T-helper 17 cell (primary cell): ENCODE measurements at places on chromosomes 11 and 22. TPM values are rescaled to one million over a fixed set of nuclear protein-coding genes. Genes with fewer than 3 reads are reported as not detected.
A peak's percentile ranks its signal among the peaks of the same experiment; 100 is the strongest.

BSCL2 gene
- 20.9 TPM for total RNA-seq

DNA sequence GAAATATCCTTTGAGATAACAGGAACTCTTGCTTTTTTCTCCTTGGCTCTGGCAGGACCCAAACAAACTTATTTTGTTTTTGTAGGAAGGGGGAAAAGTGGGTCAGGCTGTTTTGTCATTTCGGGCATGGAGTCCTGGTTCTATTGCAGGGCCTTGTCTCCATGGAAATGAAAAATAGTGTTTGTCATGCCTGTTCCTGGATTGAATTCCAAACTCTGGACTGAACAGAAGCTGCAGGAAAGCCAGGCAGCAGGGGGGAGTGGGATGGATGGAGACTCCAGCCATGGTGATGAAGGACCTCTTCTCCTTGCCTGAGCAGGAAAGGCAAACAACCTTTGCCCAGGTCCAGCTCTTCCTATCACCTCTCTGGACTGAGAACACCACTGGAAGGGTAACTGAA is 87.0 kb downstream of the SCN3B start:
- H3K36me3 ChIP-seq: no peaks in the 10 kb centered on the region
- no peak overlapping the region for H3K27ac ChIP-seq
- no peak for DNase-seq
- H3K27me3 ChIP-seq: no peaks in the 10 kb centered on the region
- peaks cover 10% of the 10 kb centered on the region for H3K4me1 ChIP-seq
- H3K4me3 ChIP-seq: no peak overlapping the region

DNA sequence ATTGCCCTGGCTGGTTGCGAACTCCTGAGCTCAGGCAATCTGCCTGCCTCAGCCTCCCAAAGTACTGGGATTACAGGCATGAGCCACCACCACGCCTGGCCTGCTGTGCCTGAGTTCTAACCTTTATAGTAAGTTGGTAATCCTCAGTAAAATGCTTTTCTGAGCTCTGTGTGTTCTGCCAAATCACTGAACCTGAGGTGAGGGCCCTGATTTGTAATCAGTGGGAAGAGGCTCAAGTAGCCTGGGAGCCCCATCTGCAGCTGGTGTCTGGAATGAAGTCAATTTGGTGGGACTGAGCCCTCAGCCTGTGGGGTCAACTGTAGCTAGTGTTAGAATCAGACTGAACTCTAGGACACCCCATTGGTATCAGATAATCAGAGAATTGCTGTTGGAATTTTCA is 72.6 kb upstream of the PARVG start:
- peaks cover 6% of the 10 kb centered on the region for H3K4me1 ChIP-seq
- DNase-seq: no peak
- no peaks in the 10 kb centered on the region for H3K36me3 ChIP-seq

RIBC2 gene
- total RNA-seq: 2.4 TPM

DNA sequence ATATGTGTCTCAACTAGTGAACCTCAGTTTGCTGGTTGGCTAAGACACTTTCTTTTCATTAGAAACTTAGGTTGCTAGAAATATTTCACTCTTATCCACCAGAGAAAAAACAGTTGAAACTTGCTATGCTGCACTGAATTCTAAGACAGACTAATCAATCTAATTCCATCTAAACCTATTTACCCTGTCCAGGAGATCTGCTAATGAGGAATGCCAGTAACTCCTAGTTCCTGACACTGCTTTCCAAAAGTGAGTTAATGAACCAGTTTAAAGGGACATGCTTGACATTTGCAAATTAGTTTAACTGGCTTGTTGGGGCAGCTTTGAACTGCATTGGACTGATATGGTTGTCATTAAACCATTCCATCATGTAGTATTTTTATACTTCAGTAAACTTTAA is 258.5 kb downstream of the CNTN5 start:
- no peaks in the 10 kb centered on the region for H3K36me3 ChIP-seq
- H3K27me3 ChIP-seq: no peaks in the 10 kb centered on the region
- no peaks in the 10 kb centered on the region for H3K4me1 ChIP-seq

- H3K27ac ChIP-seq: no peak overlapping the region
- no peaks in the 10 kb centered on the region for H3K27me3 ChIP-seq
- DNase-seq: no peak
- H3K36me3 ChIP-seq: no peaks in the 10 kb centered on the region
Measured at GRCh38 chr11:100575860-100576717, 111.0 kb upstream of the ARHGAP42 start.

GRCh38 chr22:20957102-20957682 is 9.9 kb upstream of the AIFM3 start:
- peak overlapping the region; percentile 67 for H3K4me3 ChIP-seq
- H3K4me1 ChIP-seq: peaks cover 8% of the 10 kb centered on the region
- no peak overlapping the region for H3K27ac ChIP-seq
- H3K27me3 ChIP-seq: peaks cover 24% of the 10 kb centered on the region
- no peaks in the 10 kb centered on the region for H3K36me3 ChIP-seq

DNA sequence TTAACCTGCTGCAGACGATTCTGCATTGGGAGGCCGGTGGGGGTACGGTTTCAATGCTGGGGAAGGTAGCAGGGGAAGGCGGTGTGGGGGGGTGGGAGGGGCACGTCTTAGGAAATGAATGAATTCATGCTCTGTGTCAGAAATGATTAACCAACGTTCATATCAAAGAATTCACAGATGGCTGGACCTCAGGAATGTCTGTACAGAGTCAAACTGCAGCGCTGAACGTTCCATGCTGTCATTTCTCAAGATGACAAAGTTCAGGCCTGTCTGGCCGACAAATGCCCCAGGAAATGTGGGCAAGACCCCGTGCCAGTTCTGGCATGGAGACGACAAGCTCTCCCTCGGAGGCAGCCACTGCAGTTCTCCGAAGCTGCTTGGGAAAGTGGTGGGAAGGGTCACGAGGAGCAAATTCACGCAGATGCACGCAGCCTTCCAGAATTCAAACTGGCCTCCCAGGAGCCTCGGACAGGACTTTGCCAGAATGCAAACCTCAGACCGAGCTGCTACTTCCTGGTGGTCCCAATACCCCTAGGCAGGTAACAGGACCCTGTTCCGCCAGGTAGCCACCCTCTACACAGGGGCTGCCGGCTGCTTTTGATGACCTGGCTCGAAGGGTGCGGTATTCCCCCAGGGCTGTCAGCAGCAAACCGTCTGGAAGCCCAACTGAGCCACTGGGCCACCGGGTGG is 81.5 kb downstream of the TRMU start:
- no peak overlapping the region for H3K4me3 ChIP-seq
- H3K4me1 ChIP-seq: no peaks in the 10 kb centered on the region
- H3K36me3 ChIP-seq: no peaks in the 10 kb centered on the region
- H3K27ac ChIP-seq: no peak overlapping the region

TEAD1 gene
- 0.05 TPM for total RNA-seq

- H3K4me3 ChIP-seq: peak overlapping the region; percentile 19
- peaks cover 24% of the 10 kb centered on the region for H3K36me3 ChIP-seq
- H3K4me1 ChIP-seq: peaks cover 73% of the 10 kb centered on the region
Measured at GRCh38 chr11:61115498-61116224, 13.4 kb downstream of the CD5 start.

- H3K27ac ChIP-seq: no peak overlapping the region
- DNase-seq: no peak
- H3K36me3 ChIP-seq: peaks cover 3% of the 10 kb centered on the region
- H3K4me3 ChIP-seq: peak overlapping the region; percentile 78
Measured at GRCh38 chr11:119424775-119425174, 1.8 kb upstream of the THY1 start.

GRCh38 chr11:74018331-74019005 is 9.6 kb upstream of the UCP3 start:
- no peak overlapping the region for H3K4me3 ChIP-seq
- H3K27me3 ChIP-seq: no peaks in the 10 kb centered on the region
- no peak overlapping the region for H3K27ac ChIP-seq
- H3K36me3 ChIP-seq: no peaks in the 10 kb centered on the region
- DNase-seq: no peak

SHANK2 gene
- 0.37 TPM for total RNA-seq

DNA sequence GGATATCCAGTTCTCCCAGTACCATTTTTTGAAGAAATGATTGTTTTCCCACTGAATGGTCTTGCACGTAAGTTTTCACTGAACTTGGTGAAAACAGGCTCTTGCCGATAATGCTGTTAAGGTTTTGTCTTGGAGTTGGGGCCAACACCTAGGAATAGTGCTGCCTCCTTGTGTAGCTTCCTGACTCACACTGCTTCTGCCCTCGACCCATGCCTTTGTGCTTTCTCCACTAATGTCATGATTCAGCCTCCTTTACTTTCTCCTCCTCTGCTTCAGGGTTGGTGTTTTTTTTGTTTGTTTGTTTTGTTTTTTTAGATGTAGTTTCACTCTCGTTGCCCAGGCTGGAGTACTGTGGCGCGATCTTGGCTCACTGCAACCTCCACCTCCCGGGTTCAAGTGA is 30.2 kb downstream of the SLC5A1 start:
- H3K27ac ChIP-seq: no peak overlapping the region
- H3K27me3 ChIP-seq: peaks cover 73% of the 10 kb centered on the region
- no peak for DNase-seq
- no peak overlapping the region for H3K4me3 ChIP-seq
- peaks cover 3% of the 10 kb centered on the region for H3K4me1 ChIP-seq

DNA sequence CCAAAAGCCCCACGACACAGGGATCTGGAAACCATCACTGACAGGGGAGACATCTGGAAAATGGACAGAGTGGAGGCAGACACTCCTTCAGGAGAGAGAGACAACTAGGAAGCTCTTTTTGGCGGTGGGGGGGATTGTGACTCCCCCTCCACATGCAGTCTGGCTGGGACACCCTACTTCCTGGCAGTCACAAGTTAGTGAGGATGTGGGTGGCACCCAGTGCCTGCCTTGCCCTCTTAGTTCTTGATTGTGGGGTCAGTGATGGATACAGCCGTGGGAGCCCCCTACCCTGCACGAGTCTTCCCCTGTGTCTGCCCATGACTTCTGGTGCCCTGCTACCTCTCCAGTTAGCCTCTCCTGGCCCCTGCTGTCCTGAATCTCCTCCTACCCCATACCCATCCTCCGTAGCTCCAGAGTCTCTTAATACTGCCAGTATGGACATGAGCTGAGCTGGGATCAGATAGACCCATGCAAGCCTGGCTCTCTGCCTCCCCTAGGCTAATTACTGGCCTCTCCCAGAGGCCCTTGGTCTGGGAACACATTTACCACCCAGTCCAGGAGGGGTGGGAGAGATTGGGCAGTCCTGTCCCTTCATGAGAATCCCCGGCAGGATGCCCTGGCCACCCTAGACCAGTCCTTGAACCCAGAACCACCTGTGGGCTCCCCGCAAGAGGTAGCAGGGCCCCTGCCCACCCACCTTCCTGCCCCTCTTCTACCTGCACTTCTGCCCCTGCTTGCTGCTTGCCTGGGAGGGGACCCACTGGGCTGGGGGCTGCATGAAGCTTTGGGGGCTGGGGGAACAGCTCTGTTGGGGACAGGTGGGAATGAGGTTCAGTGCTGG is 22.8 kb downstream of the RHBDD3 start:
- peaks cover 5% of the 10 kb centered on the region for H3K36me3 ChIP-seq
- no peak overlapping the region for H3K27ac ChIP-seq
- peaks cover 22% of the 10 kb centered on the region for H3K27me3 ChIP-seq
- H3K4me3 ChIP-seq: no peak overlapping the region
- no peak for DNase-seq

TMPRSS13 gene
- total RNA-seq: 2.4 TPM

DNA sequence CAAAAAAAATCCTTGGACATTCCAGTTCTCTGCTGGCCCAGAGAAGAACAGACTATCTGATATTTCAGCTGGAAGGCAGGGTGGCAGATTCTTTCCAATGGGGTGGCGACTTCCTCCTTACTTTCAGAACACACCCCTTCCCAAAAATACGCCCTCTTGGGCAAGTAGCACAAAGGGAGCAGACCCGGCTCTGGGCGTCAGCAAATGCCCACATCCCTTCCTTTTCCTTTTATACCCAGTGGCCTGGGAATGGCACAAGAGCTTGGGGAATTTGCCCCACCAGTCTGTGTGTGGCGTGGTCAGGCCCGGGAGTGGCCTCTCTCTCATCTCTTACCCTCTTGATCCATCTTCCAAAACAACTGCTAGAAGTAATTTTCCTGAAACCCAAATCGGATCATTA is 33.0 kb upstream of the NUP160 start:
- no peaks in the 10 kb centered on the region for H3K27me3 ChIP-seq
- peaks cover 29% of the 10 kb centered on the region for H3K4me1 ChIP-seq
- H3K27ac ChIP-seq: peak overlapping the region; percentile 57
- H3K4me3 ChIP-seq: no peak overlapping the region

DNA sequence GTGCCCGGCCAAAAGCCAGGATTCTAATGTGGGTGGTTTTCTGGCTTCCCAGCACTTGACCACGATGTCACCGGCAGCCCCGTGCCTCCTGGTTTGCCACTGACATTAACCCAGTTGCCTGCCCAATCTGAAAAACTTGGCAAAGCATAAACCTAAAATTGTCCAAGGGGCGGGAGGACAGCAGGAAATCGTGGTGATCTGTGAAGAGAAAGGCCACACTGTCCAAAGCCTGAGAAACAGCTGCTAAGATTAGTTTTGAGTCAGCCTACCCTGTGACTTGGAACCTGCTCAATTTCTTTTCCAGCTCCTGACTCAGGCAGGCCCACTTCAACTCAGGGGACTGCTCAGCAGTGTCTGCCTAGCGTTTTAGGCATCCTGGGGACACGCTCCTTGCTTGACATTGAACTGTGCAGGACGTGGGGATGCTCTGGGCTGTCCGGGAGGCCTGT is 8.2 kb upstream of the F2 start:
- H3K4me1 ChIP-seq: peaks cover 7% of the 10 kb centered on the region
- H3K27ac ChIP-seq: no peak overlapping the region
- DNase-seq: no peak
- H3K4me3 ChIP-seq: no peak overlapping the region
- no peaks in the 10 kb centered on the region for H3K36me3 ChIP-seq

DNA sequence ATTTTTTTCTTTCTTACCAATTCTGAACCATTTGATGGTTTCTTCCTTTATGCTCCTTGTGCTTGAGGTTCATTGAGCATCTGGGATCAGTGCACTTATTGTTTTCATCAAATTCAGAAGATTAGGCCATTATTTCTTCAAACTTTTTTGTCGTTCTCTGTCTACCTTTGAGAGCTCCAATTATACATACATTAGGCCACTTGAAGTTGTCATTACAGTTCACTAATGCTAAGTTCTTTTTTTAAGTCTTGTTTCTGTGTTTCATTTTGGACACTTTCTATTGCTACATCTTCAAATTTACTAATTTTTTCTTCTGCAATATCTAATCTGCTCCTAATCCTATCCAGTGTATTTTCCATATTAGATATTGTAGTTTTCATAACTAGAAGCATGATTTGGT is 40.8 kb downstream of the CDPF1 start:
- no peak overlapping the region for H3K4me3 ChIP-seq
- no peak overlapping the region for H3K27ac ChIP-seq
- no peak for DNase-seq

GRCh38 chr11:613369-613968 is 2.3 kb downstream of the IRF7 start:
- H3K27ac ChIP-seq: no peak overlapping the region
- H3K27me3 ChIP-seq: no peaks in the 10 kb centered on the region
- peak; percentile 36 for DNase-seq

- no peaks in the 10 kb centered on the region for H3K36me3 ChIP-seq
- no peak for DNase-seq
- no peak overlapping the region for H3K4me3 ChIP-seq
- no peaks in the 10 kb centered on the region for H3K27me3 ChIP-seq
Measured at GRCh38 chr11:133579165-133580031, 47.1 kb upstream of the OPCML start.

GRCh38 chr11:116637766-116638165 is 135.0 kb downstream of the BUD13 start:
- H3K4me1 ChIP-seq: peaks cover 2% of the 10 kb centered on the region
- DNase-seq: no peak
- H3K27ac ChIP-seq: no peak overlapping the region

BAIAP2L2 gene
- total RNA-seq: 1.3 TPM

OR4D6 gene
- total RNA-seq: not detected

OR8U1 gene
- not detected for total RNA-seq

- H3K36me3 ChIP-seq: no peaks in the 10 kb centered on the region
- H3K27me3 ChIP-seq: no peaks in the 10 kb centered on the region
- H3K27ac ChIP-seq: peak overlapping the region; percentile 99
- H3K4me1 ChIP-seq: peaks cover 39% of the 10 kb centered on the region
- no peak overlapping the region for H3K4me3 ChIP-seq
Measured at GRCh38 chr11:102343809-102344208, 3.2 kb upstream of the BIRC2 start.

OR10A6 gene
- not detected for total RNA-seq
